ENCODE measurements at places on chromosomes 3 and 15.

- DNase-seq: no peak
Observed at GRCh38 chr3:172290457-172290856, 157.8 kb downstream of the GHSR start.

DNA sequence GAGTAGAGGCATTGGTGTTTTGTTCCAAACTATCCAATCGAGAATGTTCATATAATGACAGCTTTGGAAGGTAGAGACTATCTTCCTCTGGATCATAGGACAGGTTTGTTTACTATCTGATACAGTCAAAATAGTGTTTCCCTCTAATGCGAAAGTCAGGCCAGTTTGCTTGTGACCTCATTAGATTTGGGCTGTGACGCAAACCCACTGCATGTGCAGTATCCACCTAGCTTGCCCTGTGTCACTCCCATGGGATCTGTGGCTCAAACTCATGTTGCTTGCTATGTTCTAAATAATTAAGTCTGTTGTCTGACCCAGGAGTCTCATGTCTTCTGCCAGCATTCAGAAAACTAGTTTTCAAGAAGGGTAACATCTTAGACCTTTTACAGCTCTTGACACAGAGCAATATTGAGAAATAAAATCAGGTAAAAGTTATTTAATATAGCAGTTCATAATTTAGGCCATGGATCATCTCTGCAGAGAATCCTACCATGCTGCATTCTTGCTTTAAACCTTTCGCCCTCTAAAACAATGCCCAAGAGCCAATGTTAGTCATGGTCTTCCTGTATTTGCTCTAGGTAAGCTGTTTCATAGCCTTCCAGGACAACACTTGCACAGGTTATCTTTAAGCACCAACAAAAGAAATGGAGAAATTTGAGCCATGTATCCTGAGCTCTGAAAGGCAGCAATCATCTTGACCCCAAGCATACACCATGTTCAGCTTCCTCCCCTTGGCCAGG is 26.4 kb downstream of the NIT2 start:
- no peak for DNase-seq

- DNase-seq: no peak
Observed at GRCh38 chr3:136293279-136293678, 43.1 kb downstream of the PCCB start.

- DNase-seq: no peak
Observed at GRCh38 chr15:69806287-69806915, 291.3 kb downstream of the TLE3 start.

- DNase-seq: no peak
Observed at GRCh38 chr3:40337136-40338108, 27.9 kb downstream of the EIF1B start.

DNA sequence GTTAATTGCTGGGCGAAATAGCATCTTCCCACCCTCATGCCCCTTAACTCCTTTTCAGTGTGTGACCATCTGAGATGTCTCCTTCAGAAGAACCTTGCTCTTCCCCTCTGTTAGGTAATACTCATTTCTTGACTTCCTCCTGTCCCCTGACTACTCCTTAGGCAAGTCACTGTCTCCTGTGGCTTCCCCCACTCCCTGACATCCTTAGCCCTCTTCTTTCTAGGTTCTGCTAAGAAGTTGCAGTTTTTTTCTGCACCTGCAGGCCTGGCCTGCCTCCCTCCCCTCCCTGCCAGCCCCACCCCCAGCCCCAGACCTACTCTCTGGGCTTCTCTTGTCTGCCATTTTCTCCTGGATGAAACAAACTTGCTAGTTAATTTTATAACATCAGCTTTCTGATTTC is 15.2 kb upstream of the EID1 start:
- no peak for DNase-seq

DNA sequence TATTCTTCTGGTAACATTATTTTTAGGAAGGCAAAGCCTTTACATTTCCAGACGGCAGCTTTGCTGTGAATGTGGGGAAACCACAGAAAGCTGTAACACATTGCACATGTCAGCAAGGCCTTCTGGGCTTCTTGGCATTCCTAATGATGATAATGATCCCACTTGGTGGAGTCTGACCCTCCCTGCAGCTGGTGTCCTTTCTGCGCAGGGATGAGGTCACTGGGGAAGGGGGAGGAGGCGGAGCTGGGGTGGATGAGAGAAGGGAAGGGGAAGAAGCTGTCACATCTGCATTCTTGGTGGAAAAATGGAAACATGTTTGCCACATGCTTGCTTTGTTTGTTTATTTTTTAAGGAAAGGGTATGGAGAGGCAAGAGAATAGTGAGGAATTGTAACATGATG is 68.6 kb downstream of the FILIP1L start:
- DNase-seq: peak; percentile 48

- no peak for DNase-seq
Observed at GRCh38 chr15:88647351-88648105, 8.7 kb downstream of the ISG20 start.

DNA sequence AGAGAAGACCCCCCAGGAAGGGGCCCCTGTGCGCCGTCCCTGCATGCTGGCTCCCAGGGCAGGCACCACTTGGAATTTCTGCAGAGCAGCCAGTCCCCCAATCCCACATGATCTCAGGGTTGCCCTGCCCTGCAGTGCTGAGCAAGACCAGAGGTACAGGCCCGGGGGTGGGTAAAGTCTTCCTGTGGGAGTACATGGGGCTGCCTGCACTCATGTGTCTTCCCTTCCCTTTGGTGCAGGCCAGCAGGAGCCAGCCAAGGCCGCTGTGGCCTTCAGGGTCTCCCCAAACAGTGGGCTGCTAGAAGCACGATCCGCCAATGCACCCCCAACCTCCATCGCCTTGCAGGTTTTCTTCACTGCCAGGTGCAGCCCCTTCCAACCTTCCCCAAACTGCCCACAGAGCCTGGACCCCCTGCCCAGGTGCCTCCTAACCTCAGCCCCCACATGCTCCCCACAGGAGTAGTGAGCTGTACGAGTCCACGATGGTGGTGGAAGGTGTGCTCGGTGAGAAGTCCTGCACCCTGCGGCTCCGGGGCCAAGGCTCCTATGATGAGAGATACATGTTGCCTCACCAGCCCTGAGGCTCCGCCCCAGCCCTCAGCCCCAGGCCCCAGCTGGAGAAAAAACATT is 15.0 kb downstream of the ACAA1 start:
- no peak for DNase-seq

DNA sequence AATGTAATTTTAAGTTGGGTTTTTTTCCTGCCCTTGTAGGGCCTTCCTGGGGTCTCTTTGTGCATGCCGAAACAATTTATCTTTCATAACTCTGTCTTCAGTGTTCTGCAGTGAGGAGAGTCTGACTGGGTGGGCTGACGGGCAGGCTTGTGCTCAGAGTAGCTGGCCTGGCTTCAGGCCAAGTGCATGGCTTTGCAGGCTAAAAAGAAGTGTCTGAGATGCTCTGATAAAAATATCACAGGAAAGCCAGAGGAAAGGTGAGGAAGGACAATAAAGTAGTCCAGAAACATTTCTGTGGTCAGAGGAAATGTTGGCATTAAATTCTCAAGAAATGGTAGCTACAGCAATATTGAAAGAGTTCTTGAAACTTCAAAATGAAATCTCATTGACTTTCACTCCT is 25.5 kb downstream of the ST3GAL6 start:
- no peak for DNase-seq

DNA sequence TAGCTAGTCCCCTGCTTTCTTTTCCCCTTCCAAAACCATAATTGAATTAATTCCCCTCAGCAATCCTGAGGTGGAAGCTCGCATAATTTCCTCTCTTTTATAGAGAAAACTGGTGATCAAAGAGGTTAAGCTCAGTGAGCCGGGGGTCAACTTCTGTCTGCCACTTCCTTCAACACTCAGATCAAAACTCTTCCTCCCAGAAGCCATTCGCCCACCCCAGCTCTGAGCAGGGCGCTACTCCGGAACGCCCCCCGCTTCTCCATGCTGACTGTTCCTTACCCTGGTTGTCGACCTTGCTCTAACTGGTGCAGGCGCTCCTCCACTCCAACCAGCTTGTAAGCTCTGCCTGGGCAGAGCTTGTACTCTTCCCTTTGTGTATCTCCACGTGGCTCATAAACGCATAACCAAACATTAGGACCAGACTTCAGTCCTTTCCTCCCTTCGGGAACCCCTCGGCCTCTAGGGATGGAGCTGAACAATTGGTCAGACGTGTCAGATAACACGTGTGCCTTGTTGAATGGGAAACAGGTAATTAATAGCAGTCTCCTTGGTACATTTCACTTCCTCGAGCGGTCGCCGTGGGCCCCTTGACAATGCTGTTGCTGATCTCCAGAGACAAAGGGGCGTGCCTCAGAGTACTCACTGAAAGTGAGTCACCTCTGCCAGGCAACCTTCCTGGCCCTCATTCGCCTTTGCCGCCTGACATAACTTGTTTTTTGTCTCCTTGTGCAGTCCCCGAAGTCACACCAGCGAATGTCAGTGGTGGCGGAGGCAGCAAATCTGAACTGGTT is 71.8 kb downstream of the IL5RA start:
- DNase-seq: no peak

GRCh38 chr15:38482572-38482971 is 28.6 kb downstream of the FAM98B start:
- no peak for DNase-seq

DNA sequence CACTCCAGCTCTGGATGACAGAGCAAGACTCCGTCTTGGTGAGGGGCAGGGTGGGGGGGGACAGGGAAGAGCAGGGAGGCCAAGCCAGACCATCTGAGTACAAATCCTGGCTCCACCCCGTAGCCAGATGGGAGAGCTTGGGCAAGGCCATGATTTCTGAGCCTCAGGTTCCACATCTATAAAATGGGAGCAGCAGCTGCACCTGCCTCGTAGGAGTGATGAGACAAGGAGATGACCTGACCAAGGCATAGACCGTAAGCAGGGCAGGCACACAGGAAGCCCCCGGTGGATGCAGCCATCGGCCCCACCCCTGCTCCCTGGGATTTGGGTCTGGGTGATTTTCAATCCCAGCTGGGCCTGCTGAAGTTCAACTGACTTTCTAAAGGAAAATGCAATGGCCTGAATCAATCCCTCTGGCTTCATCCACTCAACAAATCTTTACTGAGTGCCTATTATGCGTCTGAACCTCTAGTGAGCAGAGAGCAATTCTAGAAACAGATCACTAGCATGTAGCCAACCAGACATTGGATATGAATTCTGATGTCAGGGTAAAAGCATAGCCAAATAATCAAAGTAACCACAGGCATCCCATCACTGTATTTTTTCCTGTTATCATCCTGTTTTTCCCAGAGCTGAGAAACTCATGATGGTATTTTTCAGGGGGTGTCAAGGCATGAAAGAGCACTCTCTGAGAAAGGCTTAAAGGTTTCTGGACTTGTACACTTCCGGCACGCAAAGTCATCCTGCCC is 141.2 kb downstream of the NUP210 start:
- no peak for DNase-seq

DNA sequence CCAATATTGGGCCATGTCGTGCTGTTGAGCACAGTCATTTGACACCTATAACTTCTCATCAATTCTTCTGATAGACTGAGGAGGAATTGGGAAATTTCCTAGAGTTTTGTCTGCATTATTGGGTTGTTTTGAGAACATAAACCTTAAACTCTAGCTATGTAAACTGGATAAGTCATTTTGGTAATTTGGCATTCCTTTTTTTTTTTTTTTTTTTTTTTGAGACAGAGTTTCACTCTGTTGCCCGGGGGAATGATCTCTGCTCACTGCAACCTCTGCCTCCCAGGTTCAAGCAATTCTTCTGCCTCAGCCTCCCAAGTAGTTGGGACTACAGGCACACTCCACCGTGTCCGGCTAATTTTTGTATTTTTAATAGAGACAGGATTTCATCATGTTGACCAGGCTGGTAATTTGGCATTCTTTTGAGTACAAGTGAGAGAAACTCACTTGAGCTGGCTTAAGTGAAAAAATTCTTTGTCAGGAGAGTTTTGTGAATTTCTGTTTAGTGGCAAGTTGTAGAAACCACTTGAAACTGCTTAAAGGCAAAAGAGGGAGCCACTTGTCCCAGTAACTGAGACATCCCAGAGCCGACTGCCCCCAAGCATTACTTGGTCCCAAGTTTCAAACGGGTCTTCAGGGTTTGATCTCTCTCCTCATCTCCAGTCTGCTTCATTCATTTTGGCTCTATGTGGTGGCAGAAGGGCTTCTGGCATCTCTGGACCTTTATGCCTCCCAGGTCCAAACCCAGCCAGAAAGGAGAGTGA is 34.9 kb downstream of the FLNB start:
- no peak for DNase-seq

DNA sequence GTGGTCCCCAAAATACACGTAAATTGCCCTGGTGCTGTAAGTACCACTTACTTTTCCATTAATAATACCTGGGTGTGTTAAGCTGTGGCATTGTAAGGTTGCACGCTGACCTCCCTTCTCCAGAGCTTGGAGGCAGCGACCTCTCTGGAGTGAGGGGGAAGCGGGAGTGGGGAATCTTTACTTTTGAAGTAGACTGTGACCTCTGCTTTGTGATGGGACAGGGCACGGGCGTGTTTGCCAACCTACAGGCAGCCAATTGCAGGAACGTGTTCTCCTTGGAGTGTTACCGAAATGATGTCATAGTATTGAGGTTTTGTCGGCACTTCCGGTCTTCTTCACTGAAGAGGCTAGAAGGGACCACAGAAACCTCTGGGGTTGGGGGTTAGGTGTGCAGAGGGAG is 227.3 kb upstream of the C2CD4B start:
- no peak for DNase-seq

- no peak for DNase-seq
Observed at GRCh38 chr3:420584-420983, 224.0 kb downstream of the CHL1 start.

DNA sequence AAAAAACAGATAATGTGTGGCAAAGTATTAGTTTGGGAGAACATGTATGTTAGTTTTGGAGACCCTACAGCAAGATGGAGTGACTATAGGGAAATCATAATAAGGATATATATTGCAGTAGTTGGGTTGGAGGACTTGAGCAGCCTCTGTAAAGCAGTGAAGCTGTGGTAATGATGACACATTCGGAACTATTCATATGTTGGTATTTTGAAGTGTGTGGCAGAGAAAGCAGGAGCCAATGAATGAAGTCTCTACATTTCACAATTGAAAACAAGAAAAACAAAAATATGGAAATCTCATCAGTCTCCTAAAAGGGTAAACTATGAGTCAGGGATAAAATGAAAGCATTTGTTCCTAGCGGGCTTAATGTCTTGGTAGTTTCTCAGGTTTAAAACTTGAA is 645.9 kb downstream of the OTOL1 start:
- no peak for DNase-seq

DNA sequence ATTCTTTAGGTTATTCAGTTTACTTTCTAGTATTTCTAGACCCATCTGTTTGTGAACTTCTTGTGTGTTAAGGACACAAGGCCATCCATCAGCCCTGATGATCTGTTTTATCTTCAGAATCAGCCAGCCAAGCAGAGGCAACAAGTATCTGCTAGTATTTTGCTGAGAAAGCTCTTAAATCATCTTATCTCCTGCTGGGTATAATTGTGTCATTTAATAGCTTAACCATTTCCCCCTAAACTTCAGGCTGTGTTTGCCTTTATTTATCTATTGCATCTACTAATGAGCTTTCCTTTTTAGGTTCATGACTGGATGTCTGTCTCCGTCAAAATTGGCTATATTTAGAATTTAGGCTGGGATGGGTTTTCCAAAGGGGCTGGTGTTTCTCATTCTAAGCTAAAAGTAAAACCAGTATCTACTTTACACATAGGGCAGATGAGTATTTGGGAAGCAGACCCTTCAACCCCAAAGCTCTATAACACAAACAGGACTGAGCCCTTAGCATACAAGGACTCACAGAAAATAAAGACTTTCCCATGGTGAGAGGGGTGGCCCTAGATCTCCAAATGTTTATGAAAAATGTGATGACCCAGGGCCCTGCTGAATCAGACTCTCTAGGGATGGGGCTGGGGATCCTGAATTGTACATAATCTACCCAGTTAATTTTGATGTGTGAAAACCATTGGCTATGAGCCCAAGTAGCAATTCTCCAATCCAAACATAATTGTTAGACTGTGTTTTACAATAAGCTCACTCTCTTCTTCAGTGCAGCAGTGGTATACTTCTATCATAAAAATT is 65.3 kb upstream of the PSMD6 start:
- no peak for DNase-seq

- DNase-seq: no peak
Observed at GRCh38 chr3:176935194-176935888, 261.9 kb downstream of the TBL1XR1 start.
